ENCODE measurements at places on chromosomes 11 and 22.

GRCh38 chr11:45805305-45806071 lies 539 bp downstream of the SLC35C1 start:
- DNase-seq: no peak

GRCh38 chr11:72468289-72468688 lies 34.0 kb upstream of the CLPB start:
- no peak for DNase-seq

- no peak for DNase-seq
Measured at GRCh38 chr22:39299829-39300178, 19.6 kb downstream of the RPL3 start.

GRCh38 chr11:77968337-77968736 lies 26.1 kb downstream of the INTS4 start:
- DNase-seq: no peak

DNA sequence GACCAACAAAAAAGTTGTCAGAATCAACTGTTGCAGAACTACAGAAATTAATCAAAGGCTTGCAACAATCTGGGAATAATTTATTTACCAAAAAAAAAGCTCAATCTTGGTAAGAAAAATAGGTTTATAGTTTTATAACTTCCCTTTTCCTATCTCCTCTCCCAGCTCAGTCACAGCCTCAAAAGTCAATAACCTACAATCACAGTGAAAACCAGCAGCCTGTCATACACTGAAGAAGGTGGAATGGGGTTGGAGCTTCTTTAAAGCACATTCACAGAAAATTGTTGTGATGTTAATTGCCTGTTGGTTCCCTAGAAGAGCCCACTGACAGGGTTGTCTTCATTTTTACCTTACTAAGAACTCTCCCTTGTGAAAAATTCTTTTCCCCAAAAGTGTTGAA lies 50.7 kb upstream of the CEP126 start:
- DNase-seq: no peak

- DNase-seq: no peak
Measured at GRCh38 chr22:49727881-49728569, 99.6 kb downstream of the BRD1 start.

GRCh38 chr11:117690484-117691217 lies 106.4 kb downstream of the DSCAML1 start:
- no peak for DNase-seq

DNA sequence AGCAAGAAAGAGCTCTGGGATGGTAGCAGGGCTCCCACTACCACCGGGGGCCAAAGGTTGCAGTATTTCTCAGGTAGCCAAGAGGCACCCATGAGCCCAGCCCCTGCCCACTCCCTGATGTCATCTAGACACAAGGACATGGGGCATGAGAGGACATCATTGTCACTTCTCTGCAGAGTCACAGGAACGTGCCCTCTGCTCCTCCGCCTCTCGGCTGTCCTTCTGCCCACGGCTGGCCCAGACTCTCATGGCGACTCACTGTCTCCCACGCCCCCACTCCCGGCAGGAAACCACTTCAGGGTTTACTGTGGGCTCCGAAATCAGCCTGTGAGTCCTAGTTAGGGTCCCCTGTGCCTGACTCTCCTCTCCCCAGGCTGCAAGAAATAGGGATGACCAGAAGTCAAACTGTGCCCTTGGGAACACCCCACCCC lies 1.8 kb upstream of the GAL start:
- DNase-seq: no peak

GRCh38 chr22:42317691-42318547 lies 47.5 kb upstream of the TCF20 start:
- no peak for DNase-seq

GRCh38 chr11:64846998-64847666 lies 2.7 kb upstream of the CDC42BPG start:
- DNase-seq: peak; percentile 93

GRCh38 chr11:66345316-66345649 lies 379 bp upstream of the BRMS1 start:
- no peak for DNase-seq

GRCh38 chr11:129210831-129211181 lies 18.7 kb upstream of the ARHGAP32 start:
- DNase-seq: no peak

GRCh38 chr22:46727813-46728364 lies 10.2 kb downstream of the CERK start:
- DNase-seq: no peak

GRCh38 chr11:79807506-79807905 lies 366.7 kb upstream of the TENM4 start:
- DNase-seq: no peak

- DNase-seq: no peak
Measured at GRCh38 chr11:18789942-18790341, 1.7 kb downstream of the PTPN5 start.

DNA sequence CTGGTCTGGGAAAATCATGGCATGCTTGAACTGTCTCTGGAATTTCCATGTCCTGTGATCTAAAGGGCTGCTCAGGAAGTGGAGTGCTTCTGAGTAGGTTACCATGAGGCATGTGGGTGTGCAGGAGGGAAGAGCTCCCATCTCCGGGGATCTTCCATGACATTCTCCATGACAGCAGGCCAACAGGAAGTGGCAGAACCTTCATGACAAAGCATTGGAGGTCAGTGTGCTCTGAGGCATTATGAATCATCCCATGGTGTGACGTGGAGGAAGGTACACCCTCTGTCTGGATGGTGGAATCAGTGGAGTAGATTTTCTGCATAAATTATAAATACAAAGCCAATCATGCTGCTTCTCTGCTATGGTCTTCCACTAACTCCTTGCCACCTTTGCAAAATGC lies 139.6 kb upstream of the E2F8 start:
- DNase-seq: no peak

DNA sequence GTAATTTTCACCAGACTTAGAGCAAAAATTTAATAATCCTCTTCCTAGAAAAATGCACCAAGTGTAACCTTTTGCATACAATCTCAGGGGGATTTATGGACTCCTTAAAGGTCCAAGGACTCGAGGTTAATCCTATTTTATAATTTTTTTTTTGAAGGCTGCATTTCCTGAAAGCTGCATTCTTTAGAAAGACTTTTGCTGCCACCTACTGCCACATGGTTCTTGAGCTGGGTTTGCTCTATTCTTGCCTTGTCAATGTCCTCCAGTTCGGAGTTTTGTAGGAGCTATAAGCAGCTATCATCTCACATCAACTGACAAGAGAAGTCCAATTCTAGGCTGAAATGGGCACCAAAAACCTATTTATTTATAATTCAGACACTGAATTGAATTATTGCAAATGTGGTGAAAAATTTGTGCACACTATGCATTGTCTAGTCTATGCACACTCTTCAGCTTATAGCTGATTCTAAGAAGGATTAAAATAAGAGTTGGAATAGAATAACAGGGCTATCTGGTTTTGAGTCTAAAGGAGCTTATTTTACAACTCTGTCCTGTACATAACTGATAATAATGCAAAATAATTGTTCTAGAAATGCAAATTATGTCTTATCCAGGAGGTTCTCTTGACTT lies 31.3 kb downstream of the TRAF6 start:
- no peak for DNase-seq

- no peak for DNase-seq
Measured at GRCh38 chr11:120293038-120293800, 31.9 kb upstream of the TLCD5 start.

- DNase-seq: peak; percentile 66
Measured at GRCh38 chr11:118691926-118692830, 12.7 kb upstream of the TREH start.
